ENCODE measurements at places on chromosomes 2 and 18. TPM values are rescaled to one million over a fixed set of nuclear protein-coding genes. Genes with fewer than 3 reads are reported as not detected.

DNA sequence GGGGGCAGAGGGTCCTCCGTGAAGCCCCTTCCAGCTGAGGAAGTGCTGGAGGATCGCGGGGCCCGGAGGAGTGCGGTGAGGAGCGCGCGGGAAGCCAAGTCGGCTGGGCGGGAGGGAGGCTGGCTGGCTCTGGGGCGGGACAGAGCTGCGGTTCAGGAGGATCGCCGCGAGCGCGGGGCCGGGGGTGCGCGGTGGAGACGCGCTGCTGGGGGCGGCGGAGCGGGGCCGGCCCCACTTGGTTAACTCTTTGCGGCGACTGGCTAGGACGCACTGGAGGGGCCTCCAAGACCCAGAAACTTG lies 464 bp downstream of the CYBRD1 start:
- no peaks in the 10 kb centered on the region for H3K36me3 ChIP-seq
- H3K27ac ChIP-seq, result peak overlapping the region; percentile 73
- H3K4me3 ChIP-seq, result peak overlapping the region; percentile 93
- DNase-seq, result peak; percentile 32
- peaks cover 15% of the 10 kb centered on the region for H3K4me1 ChIP-seq

GRCh38 chr2:177828557-177828956 lies 244.0 kb downstream of the PDE11A start:
- no peak for DNase-seq
- H3K4me1 ChIP-seq, result no peaks in the 10 kb centered on the region
- no peak overlapping the region for H3K27ac ChIP-seq
- H3K4me3 ChIP-seq, result no peak overlapping the region

DNA sequence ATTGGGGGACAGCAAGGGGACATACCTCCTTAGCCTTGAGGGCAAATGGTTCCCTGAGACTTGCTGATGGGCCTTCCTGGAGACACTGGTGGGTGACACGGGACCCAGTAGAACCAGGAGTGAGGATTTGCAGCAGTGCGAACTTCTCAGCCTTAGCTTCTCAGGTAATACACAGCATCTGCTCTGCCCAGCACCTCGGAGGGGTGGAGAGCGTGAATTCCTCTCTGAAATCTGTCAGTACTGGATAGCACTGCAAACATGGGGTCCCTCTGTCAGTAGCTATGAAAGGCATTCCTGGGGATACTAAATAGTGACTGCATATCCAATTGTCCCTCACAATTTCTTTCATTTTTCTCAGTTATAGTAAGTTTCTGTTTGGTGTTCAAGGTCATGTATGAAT lies 151.7 kb downstream of the GBX2 start:
- DNase-seq, result no peak
- H3K27ac ChIP-seq, result no peak overlapping the region
- H3K4me3 ChIP-seq, result no peak overlapping the region
- H3K27me3 ChIP-seq, result no peaks in the 10 kb centered on the region
- H3K36me3 ChIP-seq, result no peaks in the 10 kb centered on the region
- H3K4me1 ChIP-seq, result no peaks in the 10 kb centered on the region

GRCh38 chr2:181170256-181170655 lies 189.9 kb downstream of the UBE2E3 start:
- H3K36me3 ChIP-seq, result no peaks in the 10 kb centered on the region
- no peaks in the 10 kb centered on the region for H3K4me1 ChIP-seq
- H3K27me3 ChIP-seq, result no peaks in the 10 kb centered on the region
- no peak overlapping the region for H3K27ac ChIP-seq

- H3K36me3 ChIP-seq, result no peaks in the 10 kb centered on the region
- H3K4me3 ChIP-seq, result no peak overlapping the region
- DNase-seq, result peak; percentile 39
- peaks cover 1% of the 10 kb centered on the region for H3K4me1 ChIP-seq
Observed at GRCh38 chr2:29309090-29310029, 194.1 kb downstream of the CLIP4 start.

Gene ANKRD30B
- not detected for total RNA-seq

Gene LBH
- 63.7 TPM for total RNA-seq

All from astrocyte (in vitro differentiated cells and primary cell).